Left colon (tissue), 2 donors: ENCODE measurements at places on chromosomes 7 and 10.

DNA sequence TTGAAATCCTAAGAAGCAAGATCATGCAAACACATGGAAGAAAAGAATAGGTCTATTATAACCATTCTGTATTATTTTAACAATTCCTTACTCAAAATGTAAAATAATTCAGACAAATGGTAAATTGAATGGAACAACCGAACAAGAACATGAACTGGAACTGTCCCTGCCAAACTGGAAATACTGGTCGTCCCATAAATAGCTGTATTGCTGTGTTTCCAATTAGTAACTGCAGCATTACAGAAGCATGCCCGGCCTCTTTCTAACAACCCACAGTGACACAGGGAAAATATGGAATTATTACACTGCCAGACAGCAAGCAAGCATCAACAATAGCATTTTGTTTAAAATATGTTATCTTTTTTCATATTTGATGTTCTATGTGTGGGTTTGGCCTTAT lies 1138.5 kb upstream of the PHF14 start:
- DNase-seq = no peak

DNA sequence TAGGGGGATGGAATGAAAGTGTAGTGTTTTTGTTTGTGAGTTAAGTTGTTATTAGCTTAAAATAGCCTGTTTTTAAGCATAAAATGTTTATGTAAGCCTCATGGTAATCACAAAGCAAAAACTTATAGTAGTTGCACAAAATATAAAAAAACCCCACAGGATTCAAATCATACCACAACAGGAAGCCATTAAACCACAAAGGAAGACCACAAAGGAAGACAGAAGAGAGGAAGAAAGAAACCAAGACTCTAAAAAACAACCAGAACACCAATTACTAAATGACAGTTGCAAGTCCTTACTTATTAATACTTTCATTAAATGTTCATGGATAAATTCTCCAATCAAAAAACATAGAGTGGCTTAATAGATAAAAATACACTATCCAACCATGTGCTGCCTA lies 63.6 kb downstream of the ANKRD7 start:
- no peak for DNase-seq

GRCh38 chr10:7258948-7259523 lies 151.8 kb downstream of the SFMBT2 start:
- no peak for DNase-seq

DNA sequence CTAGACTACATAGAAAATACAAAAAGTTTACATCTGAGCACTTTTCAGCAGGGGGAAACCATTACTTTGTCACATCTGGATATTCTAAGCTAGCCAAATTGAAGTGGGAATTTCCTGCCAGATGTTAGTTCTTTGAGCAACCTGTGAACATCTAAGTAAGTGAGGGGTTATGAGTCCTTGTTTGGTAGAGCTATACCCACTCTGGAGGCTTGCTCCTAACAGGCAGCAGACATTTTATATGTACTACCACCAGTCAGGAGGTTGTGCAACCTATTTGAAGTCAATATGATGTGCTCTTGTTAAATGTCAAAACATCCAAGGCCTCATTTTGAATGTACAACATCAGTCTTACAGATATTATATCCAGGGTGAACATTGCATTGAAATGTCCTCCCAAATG lies 143.3 kb upstream of the KAT6B start:
- no peak for DNase-seq
